ENCODE measurements at places on chromosomes 5 and 9. TPM values are rescaled to one million over a fixed set of nuclear protein-coding genes. Genes with fewer than 3 reads are reported as not detected.

The SHISAL2B gene
- 0.40 TPM for polyA plus RNA-seq

The ST8SIA4 gene
- polyA plus RNA-seq = 4.6 TPM

DNA sequence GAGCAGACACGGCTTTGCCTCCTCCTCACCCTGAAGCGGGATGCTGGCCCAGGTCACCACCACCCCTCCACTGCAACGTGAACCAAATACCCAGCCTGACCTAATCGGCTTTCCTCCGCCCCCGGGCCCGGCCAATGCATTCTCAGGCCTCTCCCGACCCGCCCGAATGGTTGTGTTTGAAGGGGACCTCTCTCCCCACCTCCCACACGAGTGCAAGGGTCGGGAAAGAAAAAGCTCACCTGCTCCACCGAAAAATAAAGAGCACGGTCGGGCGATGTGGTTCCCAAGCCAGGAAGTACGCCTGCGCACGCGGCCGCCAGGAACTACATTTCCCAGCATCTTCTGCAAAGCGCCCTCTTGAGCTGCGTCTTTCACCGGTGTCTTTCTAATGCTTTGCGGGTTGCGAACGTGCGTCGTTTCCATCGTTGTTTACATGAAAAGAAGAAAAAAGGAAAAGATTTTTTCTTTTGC lies at the start of gene ZNF883:
ZNF883 (minus strand) TSS at position 282 of the 471 bp plus-strand sequence.
- peak; percentile 60 for DNase-seq

GRCh38 chr9:102507044-102507687 lies 488.0 kb upstream of the CYLC2 start:
- no peak for DNase-seq

DNA sequence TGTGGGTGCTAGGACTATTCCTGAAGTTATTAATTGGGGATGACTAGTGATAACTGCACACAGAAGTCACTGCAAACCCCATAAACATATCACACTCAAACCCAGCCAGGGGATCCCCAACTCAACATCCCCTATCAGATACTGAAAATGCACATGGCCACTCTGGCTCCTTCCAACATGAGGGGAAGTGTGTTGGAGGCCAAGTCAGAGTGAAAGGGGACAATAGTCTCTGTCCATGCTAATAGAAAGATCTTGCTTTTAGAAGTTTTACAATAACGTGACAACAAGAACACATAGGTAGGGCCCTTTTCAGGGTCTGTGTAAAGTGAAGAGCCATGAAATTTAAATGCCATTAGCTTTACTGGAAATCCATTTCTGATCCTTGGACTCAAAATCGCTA lies 98.8 kb upstream of the SEMA6A start:
- no peak for DNase-seq

DNA sequence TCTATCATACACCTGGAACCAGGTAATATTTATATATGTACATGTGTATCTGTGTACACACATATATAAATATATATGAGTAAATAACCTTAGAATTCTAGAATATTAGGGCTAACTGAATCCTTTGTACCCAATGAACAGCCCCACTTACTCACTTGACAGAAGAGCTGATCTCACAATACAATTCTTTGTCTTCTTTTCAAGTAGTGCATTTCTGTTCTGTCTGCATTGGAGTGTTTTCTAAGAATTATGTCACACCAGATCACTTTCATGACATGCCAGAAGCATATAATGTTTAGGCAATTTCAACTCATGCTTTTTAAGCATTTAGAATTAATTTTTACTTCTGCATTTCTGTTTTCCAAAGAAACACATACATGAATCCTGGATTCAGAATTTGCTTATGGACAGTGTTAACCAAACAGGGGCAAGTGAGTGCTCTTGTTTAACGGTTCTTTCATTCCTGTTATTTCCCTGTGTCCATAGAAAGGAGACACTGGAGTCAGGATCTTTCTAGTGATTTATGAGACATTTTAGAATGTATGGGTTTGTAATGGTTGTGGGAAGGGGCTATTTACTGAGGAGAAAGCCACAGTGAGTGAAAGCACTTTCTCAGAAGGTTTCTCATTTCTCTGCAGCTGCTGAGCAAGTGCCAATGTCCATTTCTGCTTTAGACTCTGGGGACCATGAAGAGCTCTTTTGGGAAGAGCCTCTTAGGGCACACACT lies 123.2 kb downstream of the RMI1 start:
- no peak for DNase-seq

DNA sequence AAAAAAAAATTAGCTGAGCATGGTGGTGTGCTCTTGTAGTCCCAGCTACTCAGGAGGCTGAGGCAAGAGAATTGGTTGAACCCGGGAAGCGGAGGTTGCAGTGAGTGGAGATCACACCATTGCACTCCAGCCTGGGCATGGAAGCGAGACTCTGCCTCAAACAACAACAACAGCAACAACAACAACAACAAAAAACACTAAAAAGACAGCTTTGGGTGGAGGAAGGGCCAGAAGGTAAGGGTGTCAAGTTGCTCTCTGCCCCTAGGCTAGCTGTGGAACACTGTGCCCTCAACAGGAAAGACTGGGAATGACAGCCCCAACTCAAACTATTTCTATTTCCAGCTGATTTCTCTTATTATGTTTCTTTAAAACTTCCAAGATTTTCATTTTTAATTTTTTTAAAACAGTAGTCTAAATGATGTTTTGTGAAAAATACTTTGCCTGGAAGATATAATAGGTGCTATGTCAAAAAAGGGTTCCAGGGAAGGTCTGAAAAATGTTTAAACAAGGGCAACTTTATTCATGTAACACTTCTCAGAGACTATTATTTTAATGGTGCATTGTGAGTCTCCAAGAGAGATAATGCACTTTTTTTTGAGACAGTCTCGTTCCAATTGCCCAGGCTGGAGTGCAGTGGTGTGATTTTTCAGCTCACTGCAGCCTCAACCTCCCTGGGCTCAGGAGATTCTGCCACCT lies 29.9 kb downstream of the CLINT1 start:
- DNase-seq = no peak
